ENCODE measurements at places on chromosomes 7 and 10.

DNA sequence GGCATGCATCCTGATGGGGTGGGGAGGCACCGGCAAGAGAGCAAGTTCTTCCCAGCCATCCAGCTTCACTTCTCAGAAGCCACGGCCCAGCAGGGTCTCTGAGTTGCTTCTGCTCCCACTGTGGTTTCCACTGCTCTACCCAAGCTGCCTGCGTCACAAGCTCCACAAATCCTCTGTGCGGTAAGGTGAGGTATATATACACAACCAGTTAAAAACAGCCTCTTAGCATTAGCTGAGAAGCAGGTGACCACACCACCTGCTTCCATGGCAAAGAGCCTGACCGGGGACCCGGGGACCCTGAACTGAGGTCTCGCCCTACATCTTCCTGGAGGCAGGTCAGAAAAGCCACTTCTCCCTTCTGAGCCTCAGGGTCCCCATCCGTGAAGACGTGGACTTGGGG, 46.9 kb upstream of the NPFFR1 start:
- DNase-seq: no peak

DNA sequence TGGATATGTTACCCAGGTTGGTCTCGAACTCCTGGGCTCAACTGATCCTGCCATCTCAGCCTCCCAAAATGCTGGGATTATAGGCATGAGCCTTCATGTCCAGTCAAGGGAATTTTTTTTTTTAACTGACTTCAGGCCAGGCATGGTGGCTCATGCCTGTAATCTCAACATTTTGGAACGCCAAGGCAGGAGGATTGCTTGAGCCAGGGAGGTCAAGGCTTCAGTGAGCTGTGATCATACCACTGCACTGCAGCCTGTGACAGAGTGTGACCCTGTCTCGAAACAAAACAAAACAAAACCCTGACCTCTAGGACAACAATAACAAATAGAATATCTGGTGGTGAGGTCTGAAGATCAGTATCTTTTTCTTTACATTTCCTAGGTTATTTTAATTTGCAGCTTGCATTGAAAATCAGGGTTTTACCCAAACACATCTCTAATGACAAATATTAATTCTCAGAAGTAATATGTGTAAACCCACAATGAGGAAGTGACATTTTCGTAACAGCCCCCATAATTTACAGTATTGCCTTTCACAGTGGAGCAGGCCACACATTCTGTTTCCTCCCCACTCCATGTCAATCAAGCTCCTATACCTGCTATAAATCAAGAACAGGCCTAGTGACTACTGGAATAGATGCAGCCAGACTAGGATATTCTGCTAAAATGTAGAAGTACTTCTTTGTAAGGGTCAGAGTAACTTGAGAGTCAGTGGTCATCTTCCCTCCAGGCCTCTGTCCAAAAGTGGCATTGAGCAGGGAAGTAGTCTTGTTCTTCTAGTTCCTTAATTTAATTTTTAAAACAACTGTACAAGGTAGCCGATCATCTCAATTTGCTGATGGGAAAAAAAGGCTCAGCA, 43.3 kb upstream of the ECHDC3 start:
- no peak for DNase-seq

- peak; percentile 55 for DNase-seq
These were observed 131.1 kb downstream of the WDR37 start for GRCh38 chr10:1187151-1187854.

DNA sequence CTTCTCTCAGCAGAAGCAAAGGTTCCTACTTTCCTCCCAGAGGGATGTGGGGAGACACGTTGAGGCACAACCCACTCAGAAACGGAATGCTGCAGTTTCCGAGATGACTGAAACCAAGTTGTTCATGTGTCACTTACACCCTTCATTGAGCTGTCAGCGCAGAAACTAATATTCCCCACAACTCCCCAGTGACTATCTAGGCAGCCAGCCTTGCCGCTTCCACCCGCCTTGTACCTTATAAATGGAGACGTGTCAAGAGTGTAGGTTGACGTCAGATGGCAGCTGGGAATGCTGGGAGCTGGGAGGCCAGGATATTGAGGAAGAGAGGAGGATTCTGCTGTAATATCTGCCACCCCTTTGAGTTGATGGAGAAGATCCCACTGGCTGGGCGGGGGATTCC, 15.1 kb downstream of the GPR26 start:
- no peak for DNase-seq

GRCh38 chr7:103130901-103131624, 17.8 kb downstream of the NAPEPLD start:
- DNase-seq: no peak

DNA sequence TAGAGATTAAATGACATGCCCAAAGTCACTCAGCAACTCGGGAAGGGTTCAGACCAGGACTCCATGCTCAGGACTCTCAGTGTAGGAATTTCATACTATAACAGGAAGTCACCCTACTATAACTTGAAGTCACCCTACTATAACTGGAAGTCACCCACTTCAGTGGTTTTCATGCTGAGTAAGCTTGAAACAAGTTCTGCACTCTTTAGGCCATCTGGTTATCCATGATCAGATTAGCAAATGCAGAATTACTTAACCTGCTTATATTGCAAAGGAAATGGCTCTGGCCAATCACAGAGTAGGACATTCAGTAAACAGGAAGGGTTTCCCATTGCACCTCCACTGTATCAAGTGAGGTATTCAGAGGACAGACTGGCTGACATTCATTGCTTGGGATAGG, 1240.4 kb downstream of the GATA3 start:
- no peak for DNase-seq

DNA sequence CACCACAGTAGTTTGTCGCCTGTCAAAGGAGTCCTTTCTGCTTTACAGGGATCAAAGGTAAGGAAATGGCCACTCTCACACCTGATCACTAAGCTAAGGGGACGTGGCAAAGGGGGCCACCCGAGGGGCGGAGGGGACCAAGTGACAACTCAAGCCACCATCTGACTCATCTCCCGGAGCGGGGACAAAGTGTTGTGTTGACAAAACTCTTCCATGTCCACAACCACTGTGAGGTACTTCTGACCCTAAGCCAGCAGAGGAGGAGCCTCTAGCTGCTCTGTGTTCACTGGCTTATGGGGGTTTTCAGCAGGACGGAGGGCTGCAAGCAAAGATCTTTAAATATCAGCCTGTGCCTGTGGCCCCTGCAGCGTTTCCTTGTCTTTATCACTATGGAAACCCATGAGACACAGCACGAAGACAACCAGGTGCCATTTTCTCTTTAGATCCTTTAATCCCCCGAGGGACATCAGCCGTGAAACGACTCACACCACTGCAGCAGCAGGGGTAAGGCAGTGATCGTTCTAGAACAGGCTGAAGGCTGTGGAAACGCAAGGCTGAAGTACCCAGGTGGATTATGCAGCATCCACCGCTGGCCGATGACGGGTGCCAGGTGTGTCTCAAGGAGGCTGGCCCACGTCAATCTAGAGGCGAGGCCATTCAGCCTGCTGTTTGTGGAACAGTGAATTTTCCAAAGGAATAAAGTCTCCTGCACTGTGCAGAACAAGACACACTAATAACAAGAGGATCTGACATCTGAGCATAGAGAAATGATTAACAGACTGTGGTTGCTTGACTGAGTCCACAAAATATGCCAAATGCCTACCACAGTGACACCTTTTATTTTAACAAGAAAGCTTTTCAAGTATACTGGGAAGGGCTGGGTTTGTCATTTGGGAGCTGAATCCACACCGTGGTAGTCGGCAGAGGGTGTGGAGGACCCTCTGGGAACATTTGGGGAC, 26.6 kb upstream of the DDC start:
- no peak for DNase-seq

DNA sequence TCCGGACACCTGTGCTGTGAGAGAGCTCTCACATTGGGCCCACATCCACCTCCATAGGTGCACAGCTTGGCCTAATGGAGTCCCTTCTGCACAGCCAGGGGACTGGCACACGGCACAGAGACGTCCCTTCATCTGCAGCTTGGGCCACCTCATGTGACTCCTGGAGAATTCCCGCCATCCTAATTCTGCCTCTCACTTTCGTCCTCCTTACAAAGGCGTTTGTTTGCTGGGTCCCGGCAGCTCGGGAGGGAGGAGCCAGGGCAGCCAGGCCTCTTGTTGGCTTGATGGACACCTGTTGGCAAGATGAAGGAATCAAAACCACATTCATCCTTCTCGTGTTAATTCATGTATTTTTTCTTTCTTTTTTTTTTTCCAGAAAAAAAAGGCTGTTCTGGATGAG, 30.7 kb upstream of the TTYH3 start:
- no peak for DNase-seq

DNA sequence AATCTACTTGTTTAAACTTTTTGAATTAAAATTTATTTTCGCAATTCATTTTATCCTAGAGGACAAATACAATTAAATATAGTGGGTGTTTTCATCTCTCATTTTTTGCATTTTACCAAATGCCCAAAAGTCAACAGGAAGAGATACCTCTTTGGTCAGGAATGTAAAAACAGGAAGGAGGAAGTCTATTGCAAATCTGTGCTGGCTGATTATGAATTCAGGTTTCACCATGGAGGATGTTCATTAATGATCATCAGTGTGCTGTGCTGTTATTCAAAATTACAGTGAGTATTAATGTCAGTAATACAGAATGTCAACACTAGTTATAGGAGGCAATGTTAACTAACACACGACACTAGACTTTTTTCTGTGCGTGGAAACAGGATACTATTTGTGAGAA, 24.7 kb downstream of the EXOC6 start:
- no peak for DNase-seq

GRCh38 chr10:83991986-83992753, 147.1 kb upstream of the GHITM start:
- DNase-seq: no peak

- DNase-seq: no peak
These were observed 10.9 kb downstream of the FAM3C start for GRCh38 chr7:121385056-121385799.

- no peak for DNase-seq
These were observed 16.0 kb downstream of the CCDC71L start for GRCh38 chr7:106644999-106645398.

DNA sequence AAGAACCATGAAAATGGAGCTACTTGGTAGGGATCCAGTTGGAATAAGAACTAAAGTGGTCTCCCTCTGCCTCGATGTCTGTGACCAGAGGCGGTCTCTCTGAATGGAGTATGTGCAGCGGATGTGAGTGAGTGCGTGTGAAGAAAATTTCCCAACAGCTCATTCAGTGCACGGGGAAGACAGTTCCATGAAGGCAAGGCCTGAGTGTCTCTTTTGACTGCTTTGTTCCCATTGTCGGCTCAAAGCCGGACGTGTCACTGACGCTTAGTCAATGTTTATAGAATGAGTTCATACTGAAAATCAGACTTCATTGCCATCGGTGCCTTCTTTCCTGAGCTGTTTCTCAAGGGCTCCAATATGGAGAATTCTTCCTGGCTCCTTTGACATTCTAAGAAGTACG, 55.3 kb upstream of the GRB10 start:
- DNase-seq: no peak

GRCh38 chr7:55432939-55433784, 68.0 kb downstream of the LANCL2 start:
- DNase-seq: no peak

DNA sequence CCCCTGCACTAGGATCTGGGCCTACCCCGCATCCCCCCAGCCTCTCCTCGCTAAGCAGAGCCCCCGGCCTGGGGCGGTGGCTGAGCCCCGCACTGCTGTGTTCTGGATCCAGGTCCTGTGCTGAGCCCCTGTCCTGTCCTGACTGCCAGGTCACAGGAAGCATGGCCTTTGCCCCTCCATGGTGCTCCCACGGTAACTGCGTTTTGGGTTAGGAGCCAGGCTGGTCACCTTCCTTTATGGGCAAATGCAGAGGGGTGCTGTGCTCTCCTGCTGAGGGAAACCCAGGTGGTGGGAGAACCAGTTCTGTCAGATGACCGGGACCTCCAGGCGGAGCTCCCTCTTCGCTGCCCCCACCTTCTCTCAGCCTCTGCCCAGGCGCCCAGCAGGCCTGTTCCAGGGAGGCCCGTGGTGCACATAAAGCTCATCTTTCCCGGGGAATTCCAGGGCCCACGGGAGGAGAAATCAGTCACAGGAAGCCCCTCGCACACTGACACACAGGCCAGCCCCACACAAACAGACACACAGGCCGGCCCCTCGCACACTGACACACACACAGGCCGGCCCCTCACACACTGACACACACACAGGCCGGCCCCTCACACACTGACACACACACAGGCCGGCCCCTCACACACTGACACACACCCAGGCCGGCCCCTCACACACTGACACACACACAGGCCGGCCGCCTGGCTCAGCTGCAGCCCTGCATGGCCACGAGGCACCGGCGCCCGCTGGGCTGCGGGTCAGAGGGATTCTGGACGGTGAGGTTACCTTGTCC, 75.6 kb downstream of the CFAP46 start:
- no peak for DNase-seq

DNA sequence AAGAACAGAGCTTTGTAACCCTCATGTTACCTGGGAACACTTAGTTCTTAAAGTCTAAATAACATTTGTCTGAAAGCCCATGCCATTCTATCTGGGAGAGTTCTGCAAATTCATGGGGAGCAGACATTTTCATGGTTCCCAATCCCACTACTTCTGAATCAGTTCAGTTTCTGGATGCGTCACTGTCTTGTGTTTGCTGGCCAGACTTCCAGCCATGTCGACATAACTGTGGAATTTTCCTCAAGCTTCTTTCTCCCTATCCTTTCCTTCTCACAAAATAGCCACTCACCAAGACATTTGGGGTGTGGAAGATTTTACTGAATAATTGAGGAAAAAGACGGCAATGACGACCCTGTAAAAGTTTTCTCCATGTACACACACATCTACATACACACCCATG, 272.5 kb downstream of the NEBL start:
- DNase-seq: no peak

DNA sequence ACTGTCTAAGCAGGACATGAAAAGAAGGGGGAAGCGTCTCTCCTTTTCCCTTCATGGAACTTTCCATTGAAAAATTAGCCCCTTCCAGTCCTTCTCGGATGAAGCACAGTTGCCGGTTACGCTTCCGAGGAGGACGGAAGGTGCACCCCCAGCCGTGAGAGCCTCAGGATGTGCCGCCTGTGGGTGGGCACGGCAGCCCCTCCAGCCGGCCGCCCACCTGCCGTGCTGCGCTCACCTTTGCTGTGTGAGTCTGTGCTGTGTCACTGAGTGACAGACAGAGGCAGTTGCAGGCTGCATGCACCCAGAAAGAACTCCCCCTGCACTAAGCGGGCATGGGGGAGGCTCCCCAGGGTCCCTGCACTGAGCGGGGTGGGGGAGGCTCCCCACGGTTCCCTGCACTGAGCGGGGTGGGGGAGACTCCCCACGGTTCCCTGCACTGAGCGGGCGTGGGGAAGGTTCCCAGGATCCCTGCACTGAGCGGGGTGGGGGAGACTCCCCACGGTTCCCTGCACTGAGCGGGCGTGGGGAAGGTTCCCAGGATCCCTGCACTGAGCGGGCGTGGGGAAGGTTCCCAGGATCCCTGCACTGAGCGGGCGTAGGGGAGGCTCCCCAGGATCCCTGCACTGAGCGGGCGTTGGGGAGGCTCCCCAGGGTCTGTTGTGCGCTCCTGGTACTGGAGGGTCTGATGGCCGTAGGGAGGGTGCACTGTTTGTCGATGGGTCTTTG, 74.2 kb downstream of the DNAJB6 start:
- no peak for DNase-seq

GRCh38 chr10:81444242-81444929, 430.6 kb upstream of the NRG3 start:
- DNase-seq: no peak
